Right cardiac atrium (tissue), 5 donors: ENCODE measurements at places on chromosomes 7 and 10. TPM values are rescaled to one million over a fixed set of nuclear protein-coding genes. Genes with fewer than 3 reads are reported as not detected.

CHST15 gene
- polyA plus RNA-seq = 2.2 TPM

METTL27 gene
- 0.38 TPM for polyA plus RNA-seq

SLC18A3 gene
- polyA plus RNA-seq = 0.23 TPM

PRR15 gene
- 0.79 TPM for polyA plus RNA-seq

MAGI2 gene
- polyA plus RNA-seq = 3.2 TPM
